Breast epithelium (tissue), 4 donors: ENCODE measurements at places on chromosomes 7 and 10. TPM values are rescaled to one million over a fixed set of nuclear protein-coding genes. Genes with fewer than 3 reads are reported as not detected.

The TBX20 gene
- total RNA-seq, result not detected

The OR2A5 gene
- total RNA-seq, result not detected

The GFRA1 gene
- total RNA-seq, result 88.2 TPM

The GNAI1 gene
- 25.6 TPM for total RNA-seq

DNA sequence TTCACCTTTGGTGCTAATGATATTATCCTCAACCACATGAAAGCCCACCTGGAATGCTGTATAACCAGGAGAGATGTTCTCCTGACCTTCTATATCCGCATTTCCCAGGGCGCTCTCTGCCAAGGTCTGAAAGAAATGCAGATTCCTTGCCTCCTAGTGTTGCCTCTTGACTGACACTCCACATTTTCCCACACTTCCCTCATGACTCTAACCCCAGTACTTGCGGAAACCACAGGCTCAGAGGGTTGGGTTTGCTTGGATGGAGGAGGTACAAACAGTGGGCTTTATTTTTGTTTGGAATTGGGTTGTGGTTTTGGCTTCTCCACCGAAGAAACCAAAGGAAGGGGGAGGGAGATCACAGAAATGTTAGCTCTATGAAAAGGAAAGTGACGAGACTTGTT lies 222.9 kb upstream of the CELF2 start:
- H3K4me1 ChIP-seq, result peaks cover 5% of the 10 kb centered on the region
- no peaks in the 10 kb centered on the region for H3K36me3 ChIP-seq
- H3K27ac ChIP-seq, result peak overlapping the region; percentile 38
- H3K4me3 ChIP-seq, result no peak overlapping the region
- DNase-seq, result no peak
- no peaks in the 10 kb centered on the region for H3K27me3 ChIP-seq

DNA sequence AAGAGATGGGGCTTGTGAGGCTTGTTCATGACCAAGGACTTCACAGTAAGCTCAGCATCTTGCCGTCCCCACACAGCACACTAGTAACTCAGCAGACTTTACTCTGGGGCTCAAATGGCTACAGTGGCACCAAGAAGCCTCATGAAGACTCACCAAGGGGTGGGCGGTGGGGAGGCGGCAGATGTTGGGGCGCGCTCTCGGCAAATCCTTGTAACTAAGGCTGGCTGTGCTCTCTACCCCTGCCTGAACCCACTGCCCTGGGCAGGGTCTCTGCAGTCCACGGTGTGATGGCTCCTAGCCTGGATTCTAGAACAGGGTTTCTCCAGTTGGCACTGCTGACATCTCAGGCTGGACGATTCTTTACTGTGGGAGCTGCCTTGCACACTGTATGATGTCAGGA lies 12.4 kb upstream of the SMARCD3 start:
- H3K27me3 ChIP-seq, result no peaks in the 10 kb centered on the region
- H3K4me3 ChIP-seq, result no peak overlapping the region
- no peak overlapping the region for H3K27ac ChIP-seq

- no peaks in the 10 kb centered on the region for H3K27me3 ChIP-seq
- DNase-seq, result no peak
- H3K36me3 ChIP-seq, result no peaks in the 10 kb centered on the region
- no peaks in the 10 kb centered on the region for H3K4me1 ChIP-seq
Observed at GRCh38 chr10:15201589-15202300, 33.3 kb upstream of the NMT2 start.

DNA sequence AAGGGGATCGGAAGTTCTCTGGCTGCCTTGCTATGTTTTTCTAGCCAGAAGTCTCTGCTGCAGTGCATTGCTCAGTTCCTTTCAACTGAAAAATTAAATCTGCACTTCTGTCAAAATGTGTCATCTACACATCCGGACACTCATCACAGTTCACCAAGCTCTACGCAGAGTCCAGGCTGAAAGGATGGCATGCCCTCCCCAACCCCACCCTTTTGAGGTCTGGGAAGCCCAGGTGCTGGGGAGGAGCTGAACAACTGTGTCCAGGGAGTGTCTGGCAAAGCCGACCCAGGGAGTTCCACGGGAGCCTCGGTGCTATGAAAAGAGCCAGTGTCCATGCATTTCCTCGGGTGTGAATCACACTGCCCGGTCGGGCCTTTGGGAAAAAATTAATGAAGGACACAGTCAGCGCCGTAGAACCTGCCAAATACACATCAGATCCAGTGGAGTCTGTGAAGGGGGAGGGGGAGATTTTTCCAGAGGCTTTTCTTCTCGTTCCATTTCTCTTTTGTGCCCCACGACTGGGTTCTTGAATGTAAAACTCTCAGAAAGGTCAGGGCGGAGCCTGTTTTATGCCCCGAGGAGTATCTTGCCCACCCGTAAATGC lies 757 bp upstream of the PALS2 start:
- H3K27me3 ChIP-seq, result no peaks in the 10 kb centered on the region
- no peaks in the 10 kb centered on the region for H3K4me1 ChIP-seq
- H3K36me3 ChIP-seq, result no peaks in the 10 kb centered on the region
- H3K4me3 ChIP-seq, result peak overlapping the region; percentile 80
- DNase-seq, result peak; percentile 53

- no peaks in the 10 kb centered on the region for H3K36me3 ChIP-seq
- H3K27me3 ChIP-seq, result no peaks in the 10 kb centered on the region
- H3K27ac ChIP-seq, result no peak overlapping the region
- H3K4me1 ChIP-seq, result no peaks in the 10 kb centered on the region
Observed at GRCh38 chr7:1919539-1920265, 249.6 kb downstream of the ELFN1 start.
